ENCODE measurements at places on chromosomes 3 and 15. TPM values are rescaled to one million over a fixed set of nuclear protein-coding genes. Genes with fewer than 3 reads are reported as not detected.
A peak's percentile ranks its signal among the peaks of the same experiment; 100 is the strongest.

DNA sequence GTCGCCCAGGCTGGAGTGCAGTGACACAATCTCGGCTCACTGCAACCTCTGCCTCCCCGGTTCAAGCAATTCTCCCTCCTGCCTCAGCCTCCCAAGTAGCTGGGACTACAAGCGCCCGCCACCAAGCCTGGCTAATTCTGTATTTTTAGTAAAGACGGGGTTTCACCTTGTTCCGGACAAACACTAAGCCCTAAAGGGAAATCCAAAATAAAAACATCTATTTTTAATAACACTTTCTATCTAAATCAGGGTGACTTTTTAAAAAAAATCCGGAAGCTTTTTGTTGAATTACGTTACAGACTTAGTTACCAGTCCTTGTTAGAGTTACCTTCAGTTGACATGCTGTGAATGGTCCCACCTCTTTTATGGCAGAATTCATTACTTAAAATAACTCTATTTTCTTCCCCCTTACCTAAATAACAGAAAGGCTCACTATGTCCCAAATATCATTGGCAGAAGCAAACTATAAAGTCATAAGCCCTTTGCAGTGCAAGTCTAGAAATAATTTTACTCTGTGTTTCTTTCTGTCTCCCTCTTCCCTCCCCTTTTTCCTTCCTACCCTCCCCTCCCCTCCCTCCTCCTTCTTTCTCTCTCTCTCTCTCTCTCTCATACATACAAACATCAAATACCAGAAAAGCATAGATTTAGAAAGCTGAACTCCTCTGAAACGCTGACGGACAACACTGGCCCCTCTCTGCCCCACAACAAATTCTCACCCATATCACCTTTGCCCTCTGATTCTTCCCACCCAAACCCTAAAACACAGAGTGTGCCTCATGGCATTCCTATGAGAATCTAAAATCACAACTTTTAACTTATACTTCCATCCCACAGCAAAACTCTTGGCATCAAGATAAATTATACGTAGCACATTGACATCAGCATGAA lies 18.3 kb downstream of the THBS1 start:
- DNase-seq, result peak; percentile 66

- DNase-seq, result no peak
Measured at GRCh38 chr3:186788482-186789370, 5.3 kb downstream of the EIF4A2 start.

DNA sequence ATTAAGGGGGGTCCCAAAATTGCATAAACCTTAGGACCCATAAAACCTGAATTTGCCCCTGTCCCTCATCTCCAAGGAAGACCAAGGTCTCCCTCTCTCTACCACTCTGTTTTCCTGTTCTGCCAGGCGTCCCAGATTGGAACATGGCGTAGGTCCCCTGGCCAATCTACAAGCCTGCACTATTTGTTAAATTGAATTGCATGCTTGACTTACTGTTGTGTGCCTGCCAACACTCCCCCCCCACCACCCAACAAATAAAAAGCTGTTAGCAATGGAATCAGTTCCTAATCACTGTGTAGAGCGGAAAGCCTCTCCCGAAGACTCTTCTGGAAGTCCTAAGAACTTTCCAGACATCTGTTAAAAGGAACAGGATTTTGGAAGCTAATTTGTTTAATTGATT lies 11.7 kb downstream of the CTXND1 start:
- no peak for DNase-seq

GRCh38 chr3:133941415-133941821 lies 45.7 kb upstream of the RAB6B start:
- DNase-seq, result peak; percentile 52

DNA sequence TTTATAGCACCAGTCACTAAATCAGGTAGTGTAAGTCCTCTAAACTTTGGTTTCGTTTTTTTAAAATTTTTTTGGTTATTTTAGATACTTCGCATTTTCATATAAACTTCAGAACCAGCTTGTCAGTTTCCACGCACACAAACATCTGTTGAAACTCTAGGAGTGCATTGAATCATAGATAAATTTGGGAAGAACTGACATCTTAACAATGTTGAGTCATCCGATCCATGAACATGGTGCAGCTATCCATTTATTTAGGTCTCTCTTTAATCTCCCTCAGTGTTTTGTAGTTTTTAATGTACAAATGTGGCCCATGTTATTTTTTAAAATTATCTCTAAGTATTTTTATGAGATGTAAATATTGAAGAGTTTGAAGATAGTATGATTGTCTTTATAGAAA lies 17.7 kb downstream of the TICRR start:
- DNase-seq, result peak; percentile 26

GRCh38 chr3:77869423-77869822 lies 829.5 kb downstream of the ROBO2 start:
- no peak for DNase-seq

DNA sequence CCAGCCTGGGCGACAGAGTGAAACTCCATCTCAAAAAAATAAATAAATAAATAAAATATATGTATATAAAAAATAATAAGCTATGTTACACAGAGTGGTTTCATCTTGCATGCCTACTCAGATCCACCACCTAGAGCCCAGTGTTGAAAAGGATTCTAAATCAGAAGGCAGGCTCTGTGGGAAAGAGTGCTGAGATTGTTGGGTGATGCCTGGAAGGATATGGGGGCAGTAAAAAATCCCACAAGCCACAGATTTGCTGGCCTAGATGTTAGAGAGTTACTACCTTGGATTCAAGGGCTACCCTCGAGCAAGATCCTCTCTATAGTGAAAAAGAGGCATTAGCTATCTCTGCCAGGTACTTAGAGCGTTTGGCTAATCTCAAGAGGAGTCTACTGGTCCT lies 144.3 kb downstream of the STAC start:
- DNase-seq, result no peak

DNA sequence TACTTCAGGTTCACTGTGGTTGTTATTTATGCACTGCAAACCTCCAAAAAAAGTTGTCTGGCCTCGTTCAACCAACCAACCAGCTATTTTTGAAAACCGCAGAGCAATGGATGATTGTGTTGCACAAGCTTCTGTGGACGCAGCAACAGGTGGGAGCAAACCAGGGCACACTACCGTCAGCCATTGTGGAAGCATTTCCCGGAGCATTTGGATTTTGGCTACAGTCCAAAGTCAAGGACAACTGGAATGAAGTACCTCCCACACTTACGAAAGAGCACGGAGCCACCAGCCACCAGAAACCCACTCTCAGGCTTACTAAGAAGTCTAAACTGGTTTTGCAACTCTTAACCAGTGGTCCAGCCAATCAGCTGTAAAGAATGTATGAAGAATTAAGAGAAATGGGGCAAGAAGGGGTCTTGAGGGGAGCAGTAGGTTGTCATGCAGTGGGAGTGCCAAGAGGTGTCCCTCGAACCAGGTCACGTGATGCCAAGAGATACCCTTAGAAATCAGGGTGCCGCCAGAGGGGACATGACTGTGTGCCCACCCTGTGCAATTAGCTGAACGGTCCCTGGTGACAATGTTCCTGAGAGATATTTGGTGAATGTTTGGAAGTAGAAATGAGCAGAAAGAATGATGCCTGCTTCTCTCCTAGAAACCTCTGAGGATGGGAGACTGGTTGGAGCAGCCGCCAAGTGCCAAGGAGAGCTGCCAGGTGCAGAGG lies 68.9 kb upstream of the PCSK6 start:
- no peak for DNase-seq

DNA sequence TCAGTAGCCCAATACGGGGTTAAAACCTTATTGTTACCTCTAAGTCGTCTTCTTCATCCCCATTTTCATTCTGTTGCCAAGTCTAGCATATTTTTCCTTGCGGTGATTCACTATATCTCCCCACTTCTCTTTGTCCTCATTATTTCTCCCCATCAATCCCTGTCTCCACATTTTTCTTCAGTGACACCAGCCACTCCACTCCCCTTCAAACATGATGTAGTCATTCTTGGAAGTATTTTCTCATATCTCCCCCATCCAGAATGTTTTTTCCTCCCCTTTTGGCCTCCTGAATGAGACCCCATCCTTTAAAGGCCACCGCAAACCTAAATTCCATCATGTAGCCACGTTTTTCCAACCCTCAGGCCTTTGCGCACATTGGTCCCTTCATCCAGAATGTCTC lies 105.9 kb downstream of the TOP2B start:
- no peak for DNase-seq

DNA sequence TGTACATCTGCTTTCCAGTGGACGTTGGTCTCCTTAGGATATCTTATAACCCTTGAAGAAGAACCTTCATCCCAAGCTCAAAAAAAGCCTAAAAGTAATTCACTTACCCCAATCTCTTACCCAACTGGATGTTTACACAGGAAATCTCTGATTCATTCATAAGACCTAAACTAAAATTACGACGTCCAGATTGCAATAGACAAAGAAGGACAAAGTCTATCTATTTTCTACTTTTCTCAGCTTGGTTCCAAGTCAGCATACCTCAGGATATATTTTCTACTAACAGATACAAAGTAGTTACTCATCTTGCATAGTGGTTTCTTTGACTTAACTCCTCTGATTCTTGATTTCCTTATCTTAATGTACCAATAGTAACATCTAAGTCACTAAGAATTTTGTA lies 669.9 kb downstream of the OTOL1 start:
- DNase-seq, result peak; percentile 64

DNA sequence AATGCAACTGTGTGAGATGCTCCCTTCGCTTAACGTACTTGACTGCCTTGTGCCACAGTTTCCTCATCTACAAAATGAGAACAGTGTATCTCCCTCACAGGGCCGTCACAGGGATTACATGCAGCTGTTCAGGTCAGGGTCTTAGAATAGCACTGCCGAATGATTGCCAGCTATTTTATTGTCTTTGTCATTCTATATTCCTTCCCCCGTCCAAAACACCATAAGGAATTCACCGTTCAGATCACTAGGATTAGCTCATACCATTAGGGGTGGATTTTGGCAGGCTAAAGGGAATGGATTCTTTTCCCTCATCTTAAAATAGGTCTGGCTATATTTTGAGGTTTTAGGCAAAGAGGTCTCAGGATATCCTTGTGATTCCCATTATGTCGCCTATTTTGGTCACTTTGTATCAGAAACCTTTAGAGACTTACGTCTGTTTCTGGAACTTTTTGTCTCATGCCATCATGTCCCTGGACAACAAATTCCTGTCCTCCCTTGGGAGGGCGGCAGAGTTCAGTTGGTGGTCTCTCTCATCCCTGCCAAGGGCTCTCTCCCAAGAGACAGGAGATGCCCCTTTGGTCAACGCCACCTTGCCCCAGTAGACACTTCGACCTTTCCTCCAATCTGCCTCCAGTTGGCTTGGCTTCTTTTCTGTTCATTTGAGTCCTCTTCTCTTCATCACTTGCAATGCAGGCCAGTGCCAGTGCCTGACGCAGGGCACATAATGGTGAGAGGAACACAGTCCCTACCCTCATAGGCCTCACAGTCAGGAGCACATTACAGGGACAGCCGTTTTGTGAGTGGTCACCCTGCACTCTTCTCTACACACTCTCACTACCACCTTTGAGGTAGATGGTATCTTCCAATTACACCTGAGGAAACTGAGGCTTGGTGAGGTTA lies 171.6 kb upstream of the BHLHE40 start:
- no peak for DNase-seq

DNA sequence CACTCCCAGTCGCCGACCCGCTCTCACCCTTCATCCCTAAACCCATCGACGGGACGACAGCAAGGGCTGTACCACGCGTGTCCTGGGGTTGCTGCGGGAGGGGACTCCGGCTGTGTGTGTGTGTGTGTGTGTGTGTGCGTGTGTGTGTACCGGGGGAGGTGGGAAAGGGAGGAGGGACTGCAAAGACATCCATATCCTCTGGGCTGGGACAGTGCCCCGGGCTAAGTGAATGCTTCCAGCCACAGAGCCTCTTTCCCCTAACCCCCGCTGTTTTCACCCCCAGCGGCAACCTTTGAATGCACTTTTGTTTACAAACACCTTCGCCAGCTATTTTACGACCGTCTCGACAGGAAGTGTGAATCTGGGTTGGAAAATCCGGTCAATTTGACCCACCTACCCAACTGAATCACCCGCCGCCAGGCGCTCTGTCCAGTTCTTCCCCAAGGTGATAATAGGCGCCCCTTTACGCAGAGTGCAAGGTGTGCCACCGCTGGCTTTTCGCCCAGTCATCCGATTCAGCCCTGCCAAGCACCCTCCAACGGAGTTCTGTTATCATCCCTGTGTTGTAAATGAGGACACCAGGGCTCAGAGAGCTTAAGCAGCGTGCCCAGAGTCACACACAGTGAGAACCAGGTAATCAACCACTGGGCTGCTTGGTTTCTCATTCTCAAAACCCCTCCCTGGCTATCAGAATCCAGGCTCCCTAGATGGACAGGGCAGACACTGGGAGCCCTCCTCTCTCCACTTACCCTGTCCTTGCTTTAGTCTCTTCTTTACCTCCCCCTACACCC lies 739 bp upstream of the AMOTL2 start:
- DNase-seq, result no peak

DNA sequence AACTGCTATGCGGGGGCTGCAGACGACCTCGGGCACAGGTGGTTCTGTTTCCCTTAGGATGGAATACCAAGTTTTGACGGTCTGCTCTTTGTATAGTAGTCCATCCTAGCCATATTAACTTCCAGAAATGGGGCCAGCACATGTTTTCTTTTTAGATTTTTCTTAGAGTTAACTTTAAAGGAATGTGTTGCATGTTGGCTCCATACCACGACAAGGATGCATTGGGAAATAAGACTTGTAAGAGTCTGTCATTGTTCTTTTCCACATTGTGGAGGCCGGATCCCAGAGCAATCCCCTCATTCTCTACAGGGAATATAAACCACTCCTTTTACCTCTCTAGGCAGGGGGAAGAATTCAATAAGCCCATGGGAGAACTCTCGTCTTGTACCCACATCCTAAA lies 87.1 kb upstream of the PLSCR4 start:
- no peak for DNase-seq

DNA sequence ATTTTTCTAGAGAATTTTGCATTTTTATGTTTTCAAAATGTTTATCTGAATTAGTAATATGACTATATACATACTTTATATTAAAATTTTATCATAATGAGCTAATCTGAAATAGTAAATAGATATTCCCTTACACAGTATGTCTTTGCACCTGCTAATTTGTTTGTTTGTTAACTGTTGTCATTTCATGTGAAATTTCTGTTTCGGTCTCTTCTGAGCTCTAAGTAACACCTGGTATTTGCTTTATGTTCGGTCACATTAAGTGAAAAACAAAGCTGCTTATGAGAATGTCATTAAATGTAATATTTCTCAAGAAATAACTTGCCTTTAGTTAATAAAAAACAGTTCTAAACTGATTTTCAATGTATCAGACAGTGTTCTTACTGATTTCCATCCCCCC lies 61.1 kb downstream of the FNDC3B start:
- no peak for DNase-seq

DNA sequence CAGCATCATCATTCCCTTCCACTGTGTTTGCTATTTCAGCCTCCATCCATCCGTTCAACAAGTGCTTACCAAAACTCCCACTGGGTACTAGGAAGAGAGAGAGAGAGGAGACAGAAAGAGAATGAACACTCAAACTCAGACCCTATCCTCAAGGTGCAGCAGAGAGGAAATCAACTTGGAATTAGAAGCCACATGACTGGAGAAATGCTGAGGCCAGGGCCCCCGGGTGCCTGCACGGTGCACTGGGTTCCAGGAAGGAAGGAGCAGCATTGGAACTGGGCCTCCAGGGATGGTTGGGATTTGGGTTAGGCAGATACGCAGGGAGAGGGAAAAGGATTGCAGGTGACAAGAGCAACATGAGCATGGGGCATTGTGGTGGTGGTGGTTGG lies 30.0 kb downstream of the CORO2B start:
- no peak for DNase-seq

The IL12A gene
- polyA plus RNA-seq, result 2.9 TPM

The AMOTL2 gene
- polyA plus RNA-seq, result 176 TPM

The KY gene
- 0.04 TPM for polyA plus RNA-seq

The LYZL4 gene
- polyA plus RNA-seq, result not detected

The WDR93 gene
- polyA plus RNA-seq, result not detected

The ISG20 gene
- polyA plus RNA-seq, result 1.2 TPM

The LRRC15 gene
- polyA plus RNA-seq, result 9.0 TPM

The AMT gene
- 5.5 TPM for polyA plus RNA-seq

The HAUS2 gene
- polyA plus RNA-seq, result 18.4 TPM

The DPPA4 gene
- 0.02 TPM for polyA plus RNA-seq

All from IMR-90 (cell line).